ENCODE measurements at places on chromosomes 7 and 10.

DNA sequence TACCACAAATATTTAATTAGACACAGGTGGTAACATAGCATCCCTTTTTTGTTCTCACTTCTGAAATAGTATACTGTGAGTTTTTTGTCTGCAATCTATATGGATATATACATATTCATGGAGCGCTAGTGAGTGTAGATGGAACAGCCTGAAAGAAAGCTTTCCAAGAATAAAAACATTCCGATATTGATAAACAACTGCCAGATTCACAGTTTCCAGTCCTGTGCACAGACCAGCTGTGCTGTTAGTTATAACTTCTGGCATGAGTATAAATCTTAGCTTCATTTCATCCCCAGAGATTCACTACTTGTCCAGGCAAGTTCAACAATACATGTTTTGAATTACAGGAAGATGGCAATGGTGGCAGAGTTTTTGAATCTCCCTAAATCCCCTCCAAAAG is 467.1 kb upstream of the STEAP1 start:
- no peak for DNase-seq

DNA sequence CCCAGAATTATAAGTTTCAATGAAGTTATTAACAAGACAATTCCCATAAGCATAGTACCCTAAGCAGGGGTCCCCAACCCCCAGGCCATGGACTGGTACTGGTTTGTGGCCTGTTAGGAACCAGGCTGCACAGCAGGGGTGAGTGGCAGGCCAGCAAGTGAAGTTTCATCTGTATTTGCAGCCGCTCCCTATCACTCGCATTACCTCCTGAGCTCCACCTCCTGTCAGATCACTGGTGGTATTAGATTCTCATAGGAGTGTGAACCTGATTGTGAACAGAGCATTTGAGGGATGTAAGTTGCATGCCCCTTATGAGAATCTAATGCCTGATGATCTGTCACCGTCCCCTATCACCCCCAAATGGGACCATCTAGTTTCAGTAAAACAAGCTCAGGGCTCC is 36.0 kb upstream of the KIAA1217 start:
- DNase-seq, result no peak

- no peak for DNase-seq
These were observed 21.0 kb downstream of the ANKRD30A start for GRCh38 chr10:37146443-37146842.

DNA sequence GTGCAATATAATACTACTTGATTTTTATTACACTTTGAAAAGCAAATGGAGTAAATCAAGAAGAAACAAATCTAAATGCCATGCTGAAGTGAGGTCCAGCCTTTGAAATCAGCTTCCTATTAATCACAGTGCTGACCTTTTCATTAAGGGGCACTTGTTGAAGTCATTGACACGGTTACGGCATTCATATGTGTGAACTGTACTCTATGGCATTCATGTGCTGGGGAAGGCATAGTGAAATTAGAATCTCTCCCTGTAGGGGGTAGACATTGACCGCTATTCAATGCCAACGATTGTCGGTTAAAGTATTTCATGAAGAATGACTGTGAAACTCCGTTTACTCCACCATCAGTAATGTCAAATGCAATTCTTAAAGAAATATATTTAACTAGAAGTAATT is 296.1 kb upstream of the SEMA3A start:
- peak; percentile 6 for DNase-seq

DNA sequence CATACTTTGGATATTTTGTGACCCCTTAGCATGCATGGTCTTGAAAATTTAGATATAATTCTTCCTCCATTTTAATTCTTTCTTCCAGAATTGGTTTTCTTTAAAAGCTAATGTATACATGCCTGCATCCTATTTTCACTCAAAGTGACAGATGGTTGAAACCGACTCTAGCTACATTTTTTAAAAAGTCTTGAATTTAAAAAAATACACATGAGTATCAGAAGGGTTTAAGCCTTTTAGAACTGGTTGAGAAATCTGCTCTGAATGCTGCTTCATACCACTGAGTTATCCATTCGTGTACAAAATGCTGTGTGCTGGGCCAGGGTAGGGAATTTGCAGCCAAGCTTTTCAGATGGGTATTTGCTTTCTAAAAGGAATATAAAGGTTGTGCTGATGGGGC is 16.5 kb downstream of the DYNC1I1 start:
- DNase-seq, result no peak

DNA sequence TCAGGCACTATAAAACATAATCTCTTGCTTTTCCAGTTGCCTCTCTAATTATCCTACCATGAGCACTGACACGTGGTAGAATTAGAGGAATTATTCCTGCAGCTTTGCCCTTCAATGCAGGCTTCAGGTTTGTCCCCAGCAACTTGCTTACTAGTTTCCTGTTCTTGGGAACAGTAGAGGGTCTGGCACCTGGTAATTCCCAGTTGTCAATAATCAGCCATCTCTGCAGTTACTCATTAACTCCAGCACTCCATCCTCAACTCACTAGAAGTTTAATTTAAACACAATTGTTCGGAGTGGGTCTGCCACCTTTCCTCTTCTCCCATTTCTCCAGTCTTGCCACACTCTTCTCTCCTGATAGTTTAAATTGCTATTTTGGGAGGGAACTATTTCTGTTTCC is 324.3 kb upstream of the KIAA1217 start:
- no peak for DNase-seq

GRCh38 chr7:712381-713138 is 13.9 kb upstream of the DNAAF5 start:
- DNase-seq, result no peak

DNA sequence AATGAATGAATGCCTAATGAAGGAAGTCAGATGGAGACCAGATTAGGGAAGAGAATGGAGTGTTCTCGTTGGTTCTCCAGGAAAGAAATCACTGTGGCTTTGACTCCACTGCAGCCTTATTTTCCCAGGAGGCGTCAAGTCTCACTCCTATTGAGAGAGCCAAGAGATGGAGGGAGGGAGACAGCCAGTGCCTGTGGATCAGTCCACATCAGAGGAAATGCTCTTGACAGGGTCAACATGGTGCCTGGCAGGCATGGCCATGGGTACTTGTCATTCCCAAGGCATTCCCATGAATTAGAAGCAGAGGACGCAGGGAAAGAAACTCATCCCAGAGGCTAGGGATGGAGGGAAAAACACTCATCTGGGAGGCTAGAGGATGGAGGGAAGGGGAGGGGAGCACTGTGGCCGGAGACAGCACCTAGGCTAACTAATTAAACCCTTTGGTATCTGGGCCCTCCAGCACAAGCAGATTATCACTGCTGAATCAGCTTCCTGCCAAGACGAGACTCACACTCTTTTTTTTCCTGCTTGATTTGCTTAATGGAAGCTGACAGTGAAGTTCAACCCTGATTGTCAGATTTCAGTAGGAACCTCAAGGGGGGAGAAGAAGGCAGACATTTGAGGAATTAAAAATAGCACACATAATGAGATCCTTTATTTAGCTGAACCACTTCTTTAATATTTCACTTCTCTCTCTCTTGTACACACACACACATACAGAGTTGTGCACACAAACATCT is 1233.2 kb upstream of the AUTS2 start:
- no peak for DNase-seq

GRCh38 chr7:116812860-116813259 is 49.5 kb upstream of the CAPZA2 start:
- DNase-seq, result no peak

GRCh38 chr7:34842782-34843181 is 184.8 kb downstream of the NPSR1 start:
- DNase-seq, result no peak

DNA sequence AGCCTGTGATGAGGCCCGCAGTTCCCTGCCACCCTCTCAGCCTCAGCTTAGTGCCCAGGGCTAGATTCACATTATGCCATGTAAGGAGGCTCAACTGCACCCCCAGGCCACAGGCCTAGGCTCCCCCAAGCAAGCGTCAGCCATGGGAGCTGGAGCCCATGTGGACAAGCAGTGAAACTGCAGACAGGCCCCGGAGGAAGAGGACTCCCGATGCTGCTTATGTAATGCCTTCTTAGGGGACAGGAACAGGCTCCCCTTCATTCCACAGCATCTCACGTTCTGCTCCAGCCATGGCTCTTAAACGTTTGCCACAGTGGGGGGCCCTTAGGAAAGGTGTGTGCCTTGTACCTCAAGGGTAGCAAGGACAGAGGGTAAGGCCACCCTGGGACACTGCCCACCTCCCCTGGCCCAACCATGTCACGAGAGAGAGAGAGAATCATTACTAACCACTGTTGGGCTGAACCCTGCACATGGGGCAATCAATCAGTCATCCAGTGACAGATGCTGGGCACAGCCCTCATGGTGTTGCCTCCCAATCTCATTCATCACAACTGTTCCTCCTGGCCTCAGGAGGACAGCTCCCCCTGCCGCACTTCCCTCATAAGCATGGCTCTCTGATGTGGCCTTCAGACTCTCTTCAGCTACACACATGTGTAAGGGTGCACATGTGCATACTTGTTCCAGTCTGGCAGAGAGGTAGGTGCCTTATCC is 263.0 kb downstream of the GRID1 start:
- no peak for DNase-seq

GRCh38 chr7:123784263-123784662 is 35.5 kb upstream of the WASL start:
- DNase-seq, result no peak

GRCh38 chr10:129809431-129809830 is 154.6 kb downstream of the EBF3 start:
- DNase-seq, result no peak

- no peak for DNase-seq
These were observed 500.1 kb downstream of the ETV1 start for GRCh38 chr7:13489386-13489785.

DNA sequence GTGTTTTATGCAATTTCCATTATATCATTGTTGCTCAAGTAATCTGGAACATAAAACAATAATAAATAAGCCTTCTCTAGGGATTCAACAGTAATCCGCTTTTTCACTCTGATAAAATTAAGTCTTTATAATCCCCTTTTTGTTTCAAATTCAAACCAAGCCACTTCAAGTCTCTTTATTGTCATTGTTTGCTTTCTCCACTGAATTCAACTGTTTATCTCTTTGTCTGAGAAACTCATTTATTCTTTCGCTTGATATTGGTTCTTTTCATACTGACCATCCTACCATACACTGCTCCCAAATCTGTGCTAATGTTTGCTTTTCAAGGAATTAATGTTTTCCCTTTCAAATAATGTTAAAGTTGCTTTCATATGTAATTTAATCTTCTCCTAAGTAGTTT is 550.4 kb upstream of the PCDH15 start:
- DNase-seq, result no peak

- no peak for DNase-seq
These were observed at the start of gene GIMAP1 for GRCh38 chr7:150716368-150716767. Gene GIMAP1, plus strand, starts transcription at chr7:150716613. Its CDS starts 2,435 bp downstream, at chr7:150719048.

DNA sequence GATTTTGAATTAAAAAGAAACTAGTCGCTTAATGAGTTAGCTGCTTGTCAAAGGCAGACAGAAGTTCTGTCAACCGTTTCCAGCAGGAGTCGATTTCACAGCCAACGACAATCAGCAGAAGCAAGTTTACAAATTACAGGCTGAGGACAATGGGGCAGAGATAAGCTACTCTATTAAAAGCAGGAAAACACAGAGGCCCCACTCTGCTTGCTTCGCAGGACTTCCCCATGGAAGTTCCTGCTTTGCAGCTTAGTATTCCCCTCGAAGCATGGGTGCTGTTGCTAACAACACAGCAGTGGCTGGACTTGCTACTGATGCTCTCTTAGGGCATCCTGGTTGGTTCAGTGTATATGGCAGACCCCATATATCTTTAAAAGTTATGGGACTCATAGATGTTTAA is 50.8 kb upstream of the KLF6 start:
- no peak for DNase-seq

DNA sequence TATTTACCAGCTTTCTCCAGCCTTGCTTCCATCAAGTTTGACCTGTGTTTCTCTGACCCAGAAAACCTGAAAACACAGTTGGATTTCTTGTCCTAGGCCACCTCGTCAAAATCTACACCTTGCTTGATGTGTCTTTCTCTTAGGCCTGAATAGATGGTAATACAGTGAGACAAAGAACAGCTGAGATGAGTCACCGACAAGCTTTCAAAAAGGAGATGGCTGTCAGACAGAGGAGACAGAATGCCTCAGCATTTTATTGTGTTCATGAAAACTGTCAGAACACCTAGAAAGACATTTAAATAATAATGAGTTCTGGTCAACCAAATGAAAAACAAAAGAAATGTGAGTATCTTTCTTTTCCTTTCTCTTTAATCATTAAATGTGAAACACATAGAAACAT is 119.7 kb upstream of the SORCS1 start:
- DNase-seq, result no peak

DNA sequence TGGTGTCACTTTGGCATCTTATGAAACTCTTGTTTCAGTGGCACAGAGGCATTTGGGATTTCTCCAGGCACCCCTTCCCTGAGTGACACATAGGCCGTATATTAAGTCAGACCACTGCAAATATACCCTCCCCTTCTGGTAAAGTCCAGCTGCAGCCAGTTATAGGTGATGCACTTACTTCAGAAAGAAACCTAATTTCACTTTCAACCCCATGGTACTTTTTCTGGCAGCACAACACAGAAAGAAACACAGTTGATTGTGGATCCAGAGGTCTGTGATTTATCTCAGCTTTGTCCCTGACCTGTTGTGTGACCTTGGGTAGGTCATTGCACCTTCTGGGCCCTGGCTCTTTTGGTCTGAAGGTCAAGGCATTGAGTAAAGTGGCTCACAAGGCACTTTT is 173.2 kb downstream of the BUB3 start:
- DNase-seq, result no peak

- no peak for DNase-seq
These were observed 18.0 kb downstream of the SPAG6 start for GRCh38 chr10:22363305-22363704.

GRCh38 chr7:40800771-40801170 is 666.0 kb downstream of the SUGCT start:
- DNase-seq, result no peak

DNA sequence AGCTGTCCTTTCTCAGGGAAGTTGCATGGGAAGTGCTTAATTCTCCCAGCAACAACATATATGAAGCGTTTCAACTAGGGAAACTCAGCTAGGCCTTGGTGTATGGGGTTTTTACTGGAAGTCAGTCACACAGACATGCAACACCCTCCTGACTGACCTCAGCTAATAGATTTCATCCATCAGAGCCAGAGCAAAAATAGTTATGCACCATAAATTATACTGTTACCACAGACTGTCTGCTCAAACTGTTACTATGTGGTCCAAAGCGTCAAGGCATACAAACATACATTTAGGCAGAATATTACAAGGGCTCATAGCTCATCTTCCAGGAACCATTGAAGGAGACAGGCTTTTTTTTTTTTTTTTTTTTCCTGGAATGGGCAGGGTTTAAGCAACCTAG is 417.9 kb downstream of the ANKRD7 start:
- no peak for DNase-seq

GRCh38 chr7:135205850-135206249 is 5.5 kb downstream of the WDR91 start:
- DNase-seq, result no peak

GRCh38 chr7:45174328-45174610 is 16.7 kb downstream of the RAMP3 start:
- no peak for DNase-seq

- DNase-seq, result no peak
These were observed 44.7 kb downstream of the MGMT start for GRCh38 chr10:129511758-129512157.

DNA sequence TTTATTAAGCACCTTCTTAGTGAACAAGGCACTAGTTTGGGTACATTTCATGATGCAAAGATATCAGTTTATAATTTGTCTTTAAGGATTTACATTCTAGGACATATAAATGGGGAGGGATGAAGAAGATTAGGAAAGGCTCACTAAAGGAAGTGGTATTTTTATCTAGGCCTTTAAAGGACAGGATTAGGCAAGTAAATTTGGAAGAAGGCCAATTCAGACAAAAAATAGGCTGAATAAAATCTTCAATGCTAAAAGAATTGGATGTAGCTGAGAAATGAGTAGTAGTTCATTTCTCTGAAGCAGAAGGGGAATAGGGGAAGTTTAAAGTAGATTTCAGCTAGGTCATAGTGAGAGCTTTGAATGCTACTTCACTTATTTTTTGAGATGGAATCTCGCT is 4.8 kb upstream of the FAM24B start:
- DNase-seq, result no peak
